T-helper 22 cell (primary cell): ENCODE measurements at places on chromosomes 6 and 20.

GRCh38 chr20:53176134-53176533, 204.0 kb downstream of the TSHZ2 start:
- DNase-seq = no peak

GRCh38 chr6:89984926-89985750, 90.9 kb downstream of the GJA10 start:
- DNase-seq = no peak

DNA sequence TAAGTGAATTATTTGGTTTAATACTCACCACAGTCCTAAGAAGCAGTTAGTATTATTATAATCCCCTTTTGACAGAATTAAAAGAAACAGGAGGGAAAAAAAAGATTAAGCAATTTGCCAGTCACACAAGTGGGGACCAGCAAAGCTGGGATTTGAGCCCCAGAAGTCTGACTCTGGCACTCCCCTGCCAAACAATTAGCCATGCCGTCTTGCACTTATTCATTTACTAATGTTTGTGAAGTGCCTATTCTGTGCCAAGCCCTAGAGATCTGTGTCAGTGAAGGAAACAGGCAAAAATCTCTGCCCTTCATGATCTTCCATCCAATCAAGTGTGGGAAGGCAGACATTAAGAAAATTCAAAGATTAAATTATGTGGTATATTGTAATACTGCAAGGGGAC, 126.0 kb upstream of the TOP1 start:
- DNase-seq = no peak

- no peak for DNase-seq
Measured at GRCh38 chr6:44255871-44256774, 1.2 kb downstream of the SLC35B2 start.

DNA sequence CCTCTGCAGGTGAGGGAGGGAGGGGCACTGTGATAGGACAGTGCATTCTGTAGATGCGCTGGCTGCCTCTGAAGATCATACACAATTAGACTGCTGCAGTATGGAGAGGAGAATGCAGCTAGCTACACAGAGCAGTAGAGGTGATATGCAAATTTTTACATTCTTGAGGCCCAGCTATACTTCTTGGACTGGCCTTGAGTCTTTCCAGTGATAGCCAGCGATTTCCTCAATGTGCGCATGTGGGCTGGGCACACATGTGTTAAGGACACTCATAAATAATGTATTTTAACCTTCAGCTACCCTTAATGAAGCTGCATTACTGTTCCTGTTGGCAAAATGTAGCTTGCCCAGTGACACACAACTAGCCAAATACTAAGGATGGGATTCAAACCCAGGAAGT, 19.0 kb downstream of the TTPAL start:
- DNase-seq = no peak

DNA sequence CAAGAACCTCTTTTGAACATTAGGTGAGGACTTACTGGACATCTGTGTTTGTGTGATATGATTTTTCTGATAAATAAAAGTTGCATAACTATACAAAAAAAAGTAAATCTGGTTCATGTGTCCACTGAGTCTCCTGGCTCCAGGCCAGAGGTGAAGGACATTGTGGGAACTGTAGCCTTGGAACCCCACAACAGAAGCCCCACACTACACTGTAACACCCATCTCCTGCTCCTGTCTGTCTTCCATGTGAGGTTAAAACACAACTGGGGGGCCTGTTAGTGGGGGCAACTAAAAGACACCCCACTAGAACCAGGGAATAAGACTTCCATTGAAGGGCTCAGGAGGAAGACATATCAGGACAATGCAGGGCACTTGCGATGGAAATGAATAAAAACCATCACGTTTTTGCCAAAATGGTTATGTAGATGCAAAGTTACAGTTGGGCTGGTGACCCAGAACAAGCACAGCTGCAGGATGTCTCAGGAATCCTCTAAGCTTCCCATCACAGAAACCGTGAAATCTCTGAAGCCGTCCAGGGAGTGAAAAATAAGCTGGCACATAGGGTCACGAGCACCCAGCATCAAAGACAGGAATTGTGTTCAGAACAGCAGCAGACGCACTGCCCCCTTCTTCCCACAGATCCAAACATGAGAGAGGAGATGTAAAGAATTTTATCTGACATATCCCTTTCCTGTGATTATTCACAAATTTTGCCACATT, 36.7 kb upstream of the PCSK2 start:
- DNase-seq = no peak

DNA sequence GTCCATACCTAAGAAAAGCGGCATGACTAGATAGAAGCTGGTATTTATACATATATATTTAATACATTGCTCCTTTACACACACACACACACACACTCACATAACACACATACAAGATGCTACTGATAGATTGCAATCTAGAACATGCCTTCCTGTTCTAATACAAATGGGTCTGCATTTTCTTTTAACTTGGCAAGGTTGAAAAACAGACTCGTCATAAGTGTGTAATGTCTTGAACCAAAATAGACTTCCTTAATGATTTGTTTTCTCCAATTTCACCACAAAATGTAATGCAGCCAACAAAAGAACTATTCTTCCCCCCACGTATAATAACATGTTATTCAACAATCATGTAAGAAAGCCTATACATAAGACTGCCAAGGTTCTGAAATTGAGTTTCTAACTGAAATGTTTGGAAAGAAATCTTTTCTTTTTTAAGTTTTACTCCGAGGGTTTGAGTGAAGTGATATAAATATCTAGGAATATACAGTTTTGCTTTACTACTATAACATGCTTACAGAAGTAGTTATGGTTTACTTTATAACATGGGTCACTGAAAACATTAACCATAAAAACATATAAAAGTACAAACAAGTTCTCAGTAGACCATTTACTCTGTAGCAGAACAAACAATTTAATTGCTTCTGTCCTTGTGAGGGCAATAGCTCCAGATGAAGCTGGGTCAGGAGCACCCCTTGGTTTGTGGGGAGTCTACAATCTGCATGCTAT, 207.5 kb downstream of the FOXC1 start:
- no peak for DNase-seq

DNA sequence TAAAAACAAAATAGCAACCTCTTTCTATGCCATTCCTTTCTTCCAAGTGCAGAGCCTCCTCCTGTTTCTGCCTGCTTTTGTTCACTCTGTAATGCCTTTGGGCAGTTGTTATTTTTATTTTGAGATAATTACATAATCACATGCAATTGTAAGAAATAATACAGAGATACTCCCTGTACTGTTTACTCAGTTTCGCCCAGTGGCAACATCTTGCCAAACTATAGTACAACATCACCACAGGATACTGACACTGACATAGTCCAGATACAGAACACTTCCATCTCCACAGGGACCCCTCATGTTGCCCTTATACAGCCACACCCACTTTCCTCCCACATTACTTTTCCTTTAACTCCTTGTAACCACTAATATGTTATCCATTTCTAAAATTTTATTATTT, 59.7 kb downstream of the BANF2 start:
- no peak for DNase-seq

GRCh38 chr6:32950010-32950409, 2.9 kb downstream of the HLA-DMA start:
- no peak for DNase-seq

- no peak for DNase-seq
Measured at GRCh38 chr6:56091159-56091869, 156.1 kb downstream of the COL21A1 start.

- no peak for DNase-seq
Measured at GRCh38 chr6:154824076-154824475, 90.9 kb downstream of the SCAF8 start.

DNA sequence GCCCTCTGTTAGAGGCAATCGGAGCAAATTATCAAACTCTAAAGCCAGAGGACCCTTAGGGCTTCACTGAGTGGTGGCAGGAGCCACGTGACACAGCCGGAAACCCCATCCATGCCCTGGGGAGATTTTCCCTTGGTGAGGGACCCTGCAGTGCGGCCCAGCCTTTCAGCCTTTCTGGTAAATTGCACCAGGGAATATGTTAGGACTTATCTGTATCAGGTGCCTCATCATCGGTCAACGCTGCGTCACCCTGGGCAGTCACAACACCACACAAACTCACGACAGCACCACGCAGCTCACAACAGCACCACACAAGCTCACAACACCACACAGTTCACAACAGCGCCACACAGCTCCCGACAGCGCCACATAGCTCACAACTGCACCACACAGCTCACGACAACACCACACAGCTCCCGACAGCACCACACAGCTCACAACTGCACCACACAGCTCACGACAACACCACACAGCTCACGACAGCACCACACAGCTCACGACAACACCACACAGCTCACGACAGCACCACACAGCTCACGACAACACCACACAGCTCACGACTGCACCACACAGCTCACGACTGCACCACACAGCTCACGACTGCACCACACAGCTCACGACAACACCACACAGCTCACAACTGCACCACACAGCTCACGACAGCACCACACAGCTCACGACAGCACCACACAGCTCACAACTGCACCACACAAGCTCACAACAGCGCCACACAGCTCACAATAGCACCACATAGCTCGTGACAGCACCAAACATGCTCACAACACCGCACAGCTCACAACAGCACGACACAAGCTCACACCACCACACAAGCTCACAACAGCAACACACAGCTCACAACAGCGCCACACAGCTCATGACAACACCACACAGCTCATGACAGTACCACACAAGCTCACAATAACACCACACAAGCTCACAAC, 199.0 kb downstream of the DLL1 start:
- no peak for DNase-seq

DNA sequence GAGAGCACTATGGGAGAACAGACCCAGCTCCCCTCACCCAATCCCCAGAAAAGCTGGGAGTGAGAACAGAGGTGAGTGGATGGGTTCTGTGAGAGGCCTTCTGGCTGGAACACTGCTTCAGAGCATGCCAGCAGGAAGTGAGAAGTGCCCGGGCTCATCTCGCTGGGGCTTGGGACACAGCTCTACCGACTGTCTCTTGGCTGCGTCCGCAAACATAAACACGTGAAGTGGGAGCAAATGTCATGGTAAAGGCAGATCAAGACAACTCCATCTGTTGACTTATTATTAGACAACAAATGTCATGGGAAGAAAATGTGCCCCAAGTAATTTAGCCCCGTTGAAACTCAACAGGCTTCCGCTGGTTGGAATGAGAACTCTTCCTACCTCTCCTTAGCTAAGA, 25.9 kb downstream of the GNAS-AS1 start:
- DNase-seq = no peak

DNA sequence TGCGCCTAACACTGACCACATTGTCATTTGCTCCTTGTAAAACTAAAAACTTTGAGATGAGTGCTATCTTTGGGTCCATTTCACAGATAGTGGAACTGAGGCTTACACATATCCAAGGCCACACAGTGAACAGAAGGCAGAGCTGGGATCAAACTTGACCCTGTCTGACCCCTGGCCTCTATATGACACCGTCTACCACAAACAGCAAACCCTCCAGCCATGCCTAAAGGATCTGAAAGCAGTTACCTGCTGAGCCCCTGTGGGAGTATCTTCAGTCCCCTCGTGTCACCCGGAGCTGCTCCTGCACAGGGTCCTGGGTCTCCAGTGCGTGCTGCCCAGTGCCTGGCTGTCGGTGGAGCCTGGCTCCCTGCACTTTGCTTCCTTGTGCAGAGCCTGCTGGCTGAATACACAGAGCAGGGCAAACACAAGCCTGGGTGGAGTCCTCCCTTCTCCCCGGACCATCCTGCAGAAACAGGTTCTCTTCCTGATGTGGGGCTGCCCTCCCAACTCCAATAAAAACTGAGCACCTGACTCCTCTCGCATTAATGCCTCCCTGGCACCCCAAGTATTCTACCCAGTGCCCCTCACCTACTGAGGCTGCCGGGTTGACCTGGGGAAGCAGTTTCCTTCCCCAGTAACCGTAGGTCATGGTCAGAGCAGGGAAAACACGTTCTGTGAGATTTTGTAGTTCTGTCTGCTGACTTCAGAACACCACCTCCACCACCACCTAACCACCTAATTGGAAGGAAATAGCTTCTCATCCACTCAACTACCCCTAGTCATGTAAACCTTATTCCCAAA, at the start of gene BCAS1:
TSS of gene BCAS1 (minus strand) at position 408 of the 801 bp plus-strand sequence. CDS start 11,876 bp downstream, outside the sequence.
- no peak for DNase-seq

DNA sequence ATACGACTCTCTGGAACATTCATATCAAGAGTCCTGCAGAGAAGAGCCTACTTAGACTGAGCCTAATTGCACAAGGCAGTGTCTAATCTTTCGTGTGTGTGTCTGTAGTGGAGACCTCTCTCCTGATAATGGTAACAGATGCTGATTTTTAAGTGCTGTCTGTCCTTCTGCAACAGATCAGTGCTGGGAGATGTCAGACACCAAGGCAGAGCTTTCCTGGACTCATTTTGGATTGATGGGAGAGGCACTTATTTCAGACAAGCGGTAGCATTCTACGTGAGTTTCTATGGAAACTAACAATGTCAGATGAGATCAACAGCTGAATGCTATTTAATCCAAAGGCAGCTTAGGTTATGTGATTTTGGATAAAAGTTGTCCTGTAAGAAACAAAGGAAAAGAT, 167.6 kb downstream of the PLCB4 start:
- no peak for DNase-seq

GRCh38 chr6:43901733-43902230, 131.8 kb downstream of the VEGFA start:
- DNase-seq = no peak

GRCh38 chr20:2023151-2023550, 29.3 kb upstream of the PDYN start:
- no peak for DNase-seq

DNA sequence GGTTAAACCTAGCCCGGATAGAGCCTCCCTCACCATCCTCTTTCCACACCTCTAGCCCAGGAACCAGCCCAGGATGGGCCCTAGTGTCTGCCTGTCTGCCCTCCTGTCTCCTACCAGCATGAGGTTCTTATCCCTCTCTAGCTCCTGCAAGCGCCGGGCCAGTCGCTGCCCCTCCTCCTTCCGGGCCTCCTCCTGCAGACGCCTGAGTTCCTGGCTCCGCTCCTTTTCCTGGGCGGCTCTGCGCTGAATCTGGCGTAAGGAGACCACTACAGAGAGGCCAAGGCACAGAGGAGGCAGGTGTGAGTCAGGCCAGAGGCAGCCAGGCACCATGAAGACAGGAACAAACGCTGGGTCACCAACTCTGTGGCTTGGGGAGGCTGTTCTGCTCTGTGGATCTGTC, 4.3 kb upstream of the PSORS1C2 start:
- no peak for DNase-seq

DNA sequence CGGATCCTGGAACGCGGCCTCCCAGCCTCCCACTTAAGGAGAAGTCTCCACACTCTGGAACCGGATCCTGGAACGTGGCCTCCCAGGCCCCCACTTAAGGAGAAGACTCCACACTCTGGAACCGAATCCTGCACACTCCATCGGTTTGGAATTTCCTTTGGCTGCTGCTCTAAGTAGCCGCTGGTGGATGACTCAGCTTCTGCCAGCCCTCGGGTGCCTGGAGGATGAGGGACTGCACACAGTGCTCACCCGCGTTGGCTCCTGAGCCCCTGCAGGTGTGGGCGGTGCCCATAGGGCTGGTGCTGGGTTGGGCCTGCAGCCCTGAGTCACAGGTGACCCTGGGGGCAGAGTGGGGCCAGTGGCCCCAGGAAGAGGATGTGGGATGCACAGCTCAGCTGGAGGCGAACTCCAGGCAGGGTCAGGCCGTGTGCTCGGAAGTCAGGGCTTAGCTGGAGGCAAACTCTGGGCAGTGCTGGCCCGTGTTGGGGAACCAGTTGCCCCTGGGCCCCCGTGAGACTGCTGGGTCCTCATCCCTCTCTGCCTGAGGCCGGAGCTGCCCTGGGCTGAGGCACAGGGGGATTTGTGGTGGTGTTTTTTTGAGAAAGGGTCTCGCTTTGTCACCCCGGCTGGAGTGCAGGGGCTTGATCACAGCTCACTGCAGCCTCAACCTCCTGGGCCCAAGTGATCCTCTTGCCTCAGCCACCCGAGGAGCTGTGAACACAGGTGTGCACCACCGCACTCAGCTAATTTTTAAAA, 13.9 kb upstream of the TNFRSF6B start:
- no peak for DNase-seq
